ENCODE measurements at places on chromosomes 11 and 22.

DNA sequence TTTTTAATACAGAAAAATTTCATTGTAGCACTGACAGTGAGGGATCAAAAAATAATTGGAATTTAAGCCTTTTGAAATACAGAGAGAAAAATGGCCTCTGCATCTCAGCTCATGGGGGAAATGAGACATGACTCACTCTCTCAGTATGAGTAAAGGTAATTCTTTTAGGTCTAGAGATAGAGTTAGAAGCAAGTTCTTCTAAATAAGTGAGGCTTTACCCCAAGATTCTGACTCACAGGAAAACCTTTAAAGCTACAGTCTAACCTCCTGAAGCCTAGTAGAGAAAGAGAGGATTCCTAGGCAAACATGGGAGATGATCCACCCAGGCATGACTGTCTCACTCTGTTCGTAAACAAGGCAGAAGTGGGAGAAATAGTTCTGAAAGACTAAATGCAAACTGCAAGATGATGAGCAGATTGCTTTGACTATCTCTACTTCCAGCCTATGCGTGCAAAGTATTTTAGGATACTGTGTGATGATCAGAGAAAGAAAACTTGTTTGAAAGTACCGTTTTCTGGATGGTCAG is 1003.3 kb upstream of the CCDC90B start:
- no peak for DNase-seq

DNA sequence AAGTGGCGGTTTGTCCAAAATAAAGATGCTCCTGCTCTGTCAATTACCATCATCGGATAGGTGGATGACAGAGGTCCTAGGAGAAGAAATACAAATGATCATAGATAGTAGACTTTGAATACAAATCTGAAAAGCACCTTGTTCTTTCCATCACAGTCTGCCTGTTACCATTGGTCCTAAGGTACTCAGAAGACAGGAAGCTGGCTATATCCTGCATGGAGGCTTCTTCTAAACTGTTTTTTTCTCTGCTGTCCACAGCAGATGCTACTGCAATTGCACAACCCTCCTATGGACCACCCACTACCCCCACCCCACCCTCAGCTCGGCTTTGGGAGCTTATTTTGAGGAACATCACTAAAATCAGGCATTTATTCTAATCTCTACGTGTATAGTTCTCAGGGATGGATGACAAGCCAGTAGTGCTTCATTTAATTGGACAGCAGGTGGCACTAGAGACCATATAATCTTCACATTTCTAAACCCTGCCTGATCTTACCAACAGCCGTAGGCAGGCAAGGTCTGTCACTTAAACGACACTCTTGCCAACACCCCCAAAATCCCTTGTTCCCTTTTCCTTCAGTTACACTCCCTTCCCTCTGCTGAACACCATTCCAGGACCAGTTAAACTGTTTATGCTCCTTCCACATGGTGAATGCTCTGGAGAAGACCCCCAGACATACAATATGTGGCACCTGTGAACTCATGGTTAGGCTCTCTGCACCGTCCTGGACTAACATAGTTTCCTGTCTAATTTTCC is 6.6 kb upstream of the PTS start:
- DNase-seq, result no peak

- DNase-seq, result no peak
Observed at GRCh38 chr11:17753153-17753552, 18.6 kb downstream of the KCNC1 start.

GRCh38 chr11:62026739-62027370 is 59.4 kb upstream of the FTH1 start:
- no peak for DNase-seq

GRCh38 chr11:27084518-27084917 is 43.9 kb downstream of the BBOX1 start:
- DNase-seq, result no peak

Data from omental fat pad (tissue), 4 donors.